ENCODE measurements at places on chromosomes 2 and 18.

DNA sequence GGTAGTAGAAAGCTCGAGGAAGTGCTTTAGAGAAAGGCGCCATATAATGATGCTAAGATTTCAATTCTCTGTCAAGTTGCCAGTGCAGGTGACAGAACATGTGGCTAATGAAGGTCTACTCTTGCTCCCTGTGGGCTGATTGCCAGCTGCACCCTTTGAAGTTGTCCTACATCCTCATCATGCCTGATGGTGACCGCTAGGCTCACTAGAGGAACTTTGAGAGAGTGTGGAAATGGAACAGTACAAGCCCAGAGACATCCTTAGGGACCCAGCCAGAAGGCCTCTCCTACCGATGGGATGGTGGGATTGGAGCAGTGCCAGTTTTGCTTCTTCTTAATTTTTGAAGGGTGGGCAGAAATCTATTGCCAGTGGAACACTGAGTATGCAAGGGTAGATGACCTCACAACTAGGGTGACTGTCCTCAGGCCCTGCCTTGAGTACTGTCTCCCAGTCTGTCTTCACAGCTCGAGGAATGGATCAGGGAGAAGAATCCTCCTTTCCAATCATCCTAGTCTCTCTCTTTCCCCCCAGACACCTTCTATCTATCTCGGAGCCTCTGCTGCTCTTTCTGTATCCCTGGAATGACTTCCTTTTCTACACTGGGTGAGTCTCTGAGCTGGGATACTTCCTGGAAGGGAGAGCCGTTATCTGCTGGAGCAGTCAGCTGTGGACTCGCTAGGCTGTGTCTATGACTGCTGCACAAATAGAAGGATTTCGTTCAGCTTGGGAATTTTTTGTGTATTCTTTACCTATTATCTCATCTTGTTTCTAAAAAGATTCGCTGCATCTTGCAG, 33.5 kb downstream of the LGALSL start:
- no peak for DNase-seq

DNA sequence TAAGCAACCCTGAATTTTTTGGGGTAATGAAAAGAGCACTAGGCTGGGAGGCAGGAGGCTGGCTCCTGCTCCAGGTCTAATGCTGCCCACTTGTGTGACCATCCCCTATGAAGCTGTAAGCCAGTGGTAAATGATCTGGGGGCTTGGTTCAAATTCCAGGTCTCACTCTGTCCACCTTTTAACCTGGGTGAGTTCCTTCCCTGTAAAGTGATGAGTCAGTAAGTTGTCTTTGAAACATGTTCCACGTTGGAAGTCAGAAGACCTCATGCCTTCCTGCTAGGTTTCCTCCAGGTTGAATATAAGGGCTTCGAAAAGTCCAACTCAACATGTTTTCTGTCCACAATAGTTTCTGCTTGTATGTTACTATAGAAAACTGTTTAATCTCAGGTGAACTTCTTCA, 160.9 kb upstream of the MYT1L start:
- DNase-seq = no peak

DNA sequence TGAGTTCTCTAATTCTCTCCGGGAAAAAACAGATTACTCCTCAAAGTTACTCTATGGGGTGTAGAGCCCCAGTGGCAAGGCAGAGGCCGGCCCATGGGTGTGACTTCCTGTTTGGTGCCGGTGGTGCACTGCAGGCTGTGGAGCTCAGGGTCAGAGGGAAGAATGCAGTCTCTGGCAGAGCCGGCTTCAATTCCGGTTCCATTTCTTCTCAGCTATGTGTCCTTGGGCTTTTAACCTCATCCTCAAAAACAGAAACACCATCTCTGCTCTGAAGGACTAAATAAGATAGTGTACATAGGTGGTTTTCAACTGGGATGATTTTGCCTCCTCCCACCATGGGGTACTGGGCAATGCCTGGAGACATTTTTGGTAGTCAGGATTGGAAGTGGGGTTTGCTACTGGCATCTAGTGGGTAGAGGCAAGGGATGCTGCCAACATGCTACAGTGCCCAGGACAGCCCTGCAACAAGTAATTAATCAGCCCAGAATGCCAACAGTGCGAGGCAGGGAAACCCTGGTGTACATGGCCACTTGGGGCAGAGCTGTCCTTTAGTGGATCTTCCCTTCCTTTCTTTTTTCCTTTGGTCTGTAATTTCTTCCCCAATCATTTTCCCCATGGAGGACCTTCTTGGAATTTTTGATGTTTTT, 81.2 kb downstream of the INSIG2 start:
- no peak for DNase-seq

GRCh38 chr18:61575419-61575818, 242.2 kb downstream of the CDH20 start:
- DNase-seq = no peak

- DNase-seq = no peak
Measured at GRCh38 chr2:230907361-230908091, 17.5 kb downstream of the GPR55 start.

DNA sequence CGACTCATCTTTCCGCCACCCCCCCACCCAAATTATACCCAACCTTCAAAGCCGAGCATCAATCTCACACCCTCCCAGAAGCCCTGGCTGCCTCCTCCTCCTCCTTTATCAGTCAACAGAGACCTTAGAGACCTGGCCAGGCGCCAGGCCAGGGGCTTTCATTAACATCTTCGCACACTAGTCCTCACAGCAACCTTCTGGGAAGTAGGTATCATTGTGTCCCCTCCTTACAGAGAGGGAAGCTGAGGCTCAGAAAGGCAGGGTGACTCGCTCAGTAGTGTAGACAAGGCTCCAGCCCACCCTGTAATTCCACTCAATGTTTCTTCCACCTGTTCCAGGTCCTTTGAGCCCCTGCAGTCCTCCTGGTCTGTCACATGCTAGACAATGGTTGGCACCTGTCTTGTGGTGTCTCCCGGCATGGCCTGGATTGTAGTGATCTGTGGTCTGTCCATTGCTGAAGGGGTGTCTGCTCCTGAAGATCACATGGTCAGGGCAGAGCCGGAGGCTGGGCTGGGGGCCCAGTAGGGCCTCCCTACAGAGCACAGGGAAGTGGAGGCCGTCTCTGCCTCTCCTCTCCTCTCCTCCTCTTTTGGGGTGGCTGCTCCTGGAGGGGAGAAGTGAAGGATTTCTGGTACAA, 36.0 kb downstream of the KLHL29 start:
- no peak for DNase-seq

- DNase-seq = no peak
Measured at GRCh38 chr18:48953104-48953706, 2.4 kb upstream of the SMAD7 start.

GRCh38 chr2:3639015-3639630, 18.9 kb upstream of the ALLC start:
- no peak for DNase-seq

GRCh38 chr18:59002974-59003594, 136.6 kb upstream of the SEC11C start:
- no peak for DNase-seq

GRCh38 chr18:35236571-35237363, 4.1 kb upstream of the ZNF397 start:
- DNase-seq = peak; percentile 19

GRCh38 chr18:76720683-76721082, 101.7 kb upstream of the ZNF236 start:
- DNase-seq = no peak

GRCh38 chr2:55175254-55176093, 56.6 kb downstream of the CLHC1 start:
- DNase-seq = peak; percentile 32

GRCh38 chr18:59537579-59537978, 159.6 kb downstream of the CCBE1 start:
- no peak for DNase-seq

GRCh38 chr2:37633234-37633633, 38.2 kb downstream of the CDC42EP3 start:
- no peak for DNase-seq

- no peak for DNase-seq
Measured at GRCh38 chr2:187875261-187876141, 321.3 kb upstream of the TFPI start.

GRCh38 chr2:201797175-201797840, 9.0 kb upstream of the CDK15 start:
- peak; percentile 61 for DNase-seq

GRCh38 chr2:239002954-239003623, 155.2 kb downstream of the TWIST2 start:
- peak; percentile 50 for DNase-seq

DNA sequence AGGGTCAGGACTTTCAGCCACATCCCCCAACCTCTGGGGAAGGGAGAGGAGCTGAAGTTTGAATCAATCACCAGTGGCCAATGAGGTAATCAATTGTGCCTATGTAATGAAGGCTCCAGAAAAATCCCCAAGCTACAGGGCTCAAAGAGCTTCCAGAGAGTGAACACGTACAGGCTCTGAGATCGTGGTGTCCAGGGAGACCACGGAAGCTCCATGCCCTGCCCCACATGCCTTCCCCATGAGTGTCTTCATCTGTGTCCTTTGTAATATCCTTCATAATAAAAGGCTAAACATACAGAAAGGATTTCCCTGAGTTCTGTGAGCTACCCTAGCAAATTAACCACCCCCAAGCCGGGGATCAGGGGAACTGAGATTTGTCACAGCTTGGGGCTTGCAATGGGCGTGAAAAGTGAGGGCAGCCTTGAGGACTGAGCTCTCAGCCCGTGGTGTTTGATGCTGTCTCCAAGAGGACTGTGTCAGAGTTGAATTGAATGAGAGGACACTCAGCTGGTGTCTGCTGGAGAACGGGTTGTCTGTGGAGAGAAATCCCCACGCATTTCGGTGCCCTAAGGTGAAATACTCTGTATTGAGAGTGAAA, 25.5 kb upstream of the TUBB6 start:
- DNase-seq = peak; percentile 92

DNA sequence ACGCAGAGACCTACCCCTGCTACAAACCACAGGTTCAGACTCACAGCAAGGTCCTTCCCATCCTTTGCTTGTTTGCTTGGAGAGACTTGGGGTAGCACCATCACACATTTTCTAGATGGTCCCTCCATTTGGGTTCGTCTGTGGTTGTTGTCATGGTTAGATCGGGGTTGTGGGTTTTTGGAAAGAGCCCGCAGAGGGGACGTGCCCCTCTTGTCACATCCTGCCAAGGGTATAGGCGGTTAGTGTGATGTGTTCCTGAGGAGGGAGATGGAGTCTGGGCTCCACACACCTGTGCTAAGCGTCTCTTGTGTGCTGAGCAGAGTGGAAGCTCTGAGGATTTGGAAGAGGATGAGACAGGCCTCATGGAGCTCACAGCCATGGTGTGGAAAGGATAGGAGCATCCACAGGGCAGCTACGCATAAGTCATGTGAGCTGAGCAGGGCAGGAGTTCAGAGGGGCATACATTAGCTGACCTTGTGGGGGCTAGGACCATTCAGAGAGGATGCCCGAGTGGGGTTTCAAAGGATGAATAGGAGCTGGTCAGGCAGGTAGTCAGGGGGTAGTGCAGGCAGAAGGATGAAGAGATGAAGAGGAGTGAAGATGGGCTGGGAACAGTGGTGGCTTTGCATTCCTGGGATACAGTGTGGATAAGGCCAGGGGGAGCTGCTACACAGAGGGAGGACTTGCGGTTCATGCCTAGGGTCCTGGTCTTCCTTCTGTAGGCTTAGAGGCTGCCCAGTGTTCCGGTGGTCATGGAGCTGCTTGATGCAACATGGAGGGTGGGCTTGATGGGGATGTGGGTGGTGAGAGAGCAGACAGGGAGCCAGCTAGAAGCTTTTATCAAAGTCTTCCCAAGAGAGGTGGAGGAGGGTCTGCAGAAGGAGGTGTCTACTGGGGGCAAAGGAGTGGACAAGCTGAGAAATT, 62.9 kb downstream of the ACKR3 start:
- DNase-seq = no peak

- DNase-seq = no peak
Measured at GRCh38 chr2:85861180-85861579, 27.6 kb downstream of the ST3GAL5 start.

GRCh38 chr2:61949714-61950560, 44.5 kb downstream of the COMMD1 start:
- DNase-seq = no peak

DNA sequence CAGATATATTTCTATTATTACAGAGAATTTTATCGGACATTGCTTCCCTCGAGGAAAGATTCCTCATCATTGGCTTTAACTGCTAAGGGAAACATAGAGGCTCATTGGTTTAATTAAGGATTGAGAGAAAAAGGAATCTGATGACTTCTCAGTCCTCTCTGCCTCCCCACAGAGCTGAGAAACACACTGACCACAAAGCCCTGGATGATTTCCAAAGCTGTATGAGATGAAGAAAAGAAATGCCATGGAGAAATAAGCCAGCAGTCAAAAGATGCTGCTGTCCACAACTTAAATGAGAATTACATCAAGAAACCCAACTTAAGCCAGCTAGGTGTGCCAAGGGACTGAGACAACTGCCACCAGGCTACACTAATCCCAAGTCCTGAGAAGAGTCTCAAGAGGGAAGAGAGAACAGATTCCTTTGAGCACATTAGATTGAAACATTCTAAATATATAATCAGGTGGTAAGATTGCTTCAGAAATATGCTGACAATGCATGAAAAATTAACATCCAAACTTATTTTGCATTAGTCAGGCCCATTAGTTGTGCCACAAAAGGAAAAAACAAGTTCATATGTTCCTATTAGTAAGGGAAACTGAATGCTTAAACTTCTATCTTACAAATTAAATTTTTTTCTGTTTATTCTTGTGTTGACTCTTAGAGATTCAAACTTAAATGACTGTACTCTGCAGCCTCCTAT, 308.1 kb upstream of the CYRIA start:
- peak; percentile 0 for DNase-seq

GRCh38 chr2:99386011-99386410, 48.8 kb downstream of the EIF5B start:
- DNase-seq = no peak

DNA sequence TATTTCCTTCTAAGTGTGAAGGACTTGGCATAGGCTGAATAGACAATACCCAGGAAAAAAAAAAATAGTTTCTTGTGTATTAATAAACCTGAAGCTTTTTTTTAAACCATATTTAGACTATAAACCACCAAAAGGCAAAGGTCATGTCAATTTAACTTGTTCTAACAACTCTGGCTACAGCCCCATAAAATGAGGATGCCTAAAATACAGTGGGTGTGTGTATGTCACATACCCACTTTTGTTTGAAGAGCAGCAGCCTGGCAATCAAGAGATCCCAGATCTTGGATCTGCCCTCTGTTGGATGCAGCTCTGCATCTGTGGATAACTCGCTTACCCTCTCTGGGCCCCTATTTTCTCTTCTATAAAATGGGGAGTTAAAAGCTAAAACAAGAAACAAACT, 65.4 kb downstream of the SATB2 start:
- DNase-seq = no peak

DNA sequence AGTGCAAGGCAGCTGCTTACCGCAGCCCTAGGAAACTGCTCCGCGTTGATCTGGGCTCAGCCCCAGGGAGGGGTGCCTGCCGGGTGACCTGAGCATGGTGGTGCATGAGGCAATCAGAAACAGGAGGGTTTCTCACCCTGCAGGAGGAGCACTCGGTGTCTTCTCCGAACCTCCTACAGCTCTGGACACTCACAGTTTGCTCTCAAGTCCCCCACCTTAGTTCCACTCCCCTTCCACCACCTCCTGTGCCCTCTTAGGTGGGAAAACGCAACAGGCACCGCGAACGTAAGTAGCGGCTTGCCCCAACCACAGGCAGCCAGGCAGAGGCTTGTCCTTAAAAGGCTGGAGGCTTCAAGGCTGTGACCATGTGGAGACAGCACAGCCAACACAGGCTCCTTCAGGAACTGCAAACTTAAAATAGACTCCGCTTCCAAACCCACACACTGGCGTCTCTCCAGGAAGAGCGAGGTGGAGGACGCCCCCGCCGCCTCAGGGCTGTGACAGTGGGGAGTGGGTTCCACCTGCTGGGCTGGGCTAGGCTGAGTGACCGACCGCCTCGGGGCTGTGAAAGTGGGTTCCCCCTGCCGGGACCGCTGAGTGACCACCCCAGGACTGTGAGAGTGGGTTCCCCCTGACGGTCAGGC, 71.6 kb downstream of the NDUFA10 start:
- DNase-seq = no peak

All from amniotic stem cell (primary cell).